Suppressor macrophage treated with lipopolysaccharide for 1 hour (primary cell): ENCODE measurements at places on chromosomes 5 and 9.

DNA sequence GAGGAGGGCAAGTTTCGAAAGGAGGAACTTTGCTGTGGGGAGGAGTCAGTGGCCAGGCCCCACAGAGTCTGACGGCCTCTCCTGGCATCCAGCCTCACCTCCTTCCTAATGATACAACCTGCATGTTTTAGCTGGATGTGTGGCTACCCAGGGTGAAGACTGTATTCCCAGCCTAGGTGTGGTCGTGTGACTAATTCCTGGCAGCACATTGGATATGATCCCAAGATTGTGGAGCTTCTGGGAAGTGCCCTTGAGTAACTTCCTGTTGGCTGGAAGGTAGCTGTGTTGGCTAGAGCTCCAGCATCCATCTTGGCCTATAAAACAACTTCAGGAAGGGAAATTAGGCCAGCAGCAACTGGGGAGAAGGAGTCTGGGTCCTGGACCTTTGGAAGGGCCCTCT, 19.0 kb upstream of the LPCAT1 start:
- no peak for DNase-seq

GRCh38 chr5:53922508-53923498, 362.4 kb downstream of the NDUFS4 start:
- DNase-seq: no peak

DNA sequence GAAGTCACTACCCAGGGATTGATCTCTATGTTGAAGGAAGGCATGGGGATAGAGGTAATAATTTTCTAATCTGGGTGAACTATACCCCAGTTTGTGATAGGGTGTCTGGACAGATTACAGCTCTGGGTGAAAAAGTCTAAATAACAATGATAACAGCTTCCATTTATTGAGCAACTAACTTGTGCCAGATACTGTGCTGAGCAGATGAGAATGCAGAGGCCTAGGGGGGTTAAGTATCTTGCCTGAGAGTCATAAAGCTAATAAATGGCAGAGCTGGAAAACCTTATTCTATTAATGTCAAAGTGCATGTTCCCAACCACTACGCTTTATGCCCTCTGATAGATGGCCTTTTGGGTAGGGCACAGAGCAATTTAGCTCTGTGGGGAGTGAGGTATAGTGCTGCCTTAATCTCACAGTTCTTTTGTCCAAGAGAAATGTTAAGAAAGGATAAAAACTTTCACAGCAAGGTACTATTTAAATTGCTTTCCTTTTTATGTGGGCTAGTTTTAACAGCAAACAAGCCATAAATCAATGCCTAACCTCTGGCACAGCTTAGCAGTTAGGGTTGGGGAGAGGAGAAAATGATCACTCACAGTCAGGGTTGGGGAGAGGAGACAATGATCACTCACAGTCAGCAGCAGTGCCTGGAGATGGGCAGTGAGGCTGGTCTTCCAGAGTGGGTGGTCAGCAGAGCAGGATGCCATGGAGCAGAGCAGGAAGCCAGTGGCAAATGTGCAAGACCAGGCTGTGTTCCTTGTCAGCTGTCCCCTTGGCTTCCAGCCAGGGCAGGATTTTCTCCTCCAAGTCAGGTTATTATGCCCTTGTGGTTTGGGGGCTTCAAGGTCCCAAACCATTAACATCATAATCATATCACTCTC, 187.0 kb downstream of the CARTPT start:
- no peak for DNase-seq

DNA sequence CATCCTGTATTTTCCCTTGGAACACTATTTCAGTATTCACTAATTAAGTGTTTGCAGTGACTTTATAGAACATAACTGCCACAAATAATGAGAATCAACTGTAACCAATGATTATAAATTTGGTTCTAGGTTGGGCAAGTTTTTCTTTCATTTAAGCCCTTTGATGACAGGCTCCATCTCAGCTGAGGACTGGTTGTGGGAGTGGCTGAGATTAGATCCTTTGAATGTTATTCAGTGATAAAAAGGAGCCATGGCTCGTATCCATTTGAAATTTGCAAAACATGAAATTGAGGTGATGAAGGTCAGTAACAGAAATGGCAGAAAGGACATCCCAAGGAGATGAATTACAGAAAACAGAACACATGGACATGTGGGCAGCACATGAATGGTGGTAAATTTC, 138.1 kb upstream of the PCA3 start:
- no peak for DNase-seq

- peak; percentile 76 for DNase-seq
Observed at GRCh38 chr5:64811050-64811640, 42.4 kb downstream of the CWC27 start.

- peak; percentile 80 for DNase-seq
Observed at GRCh38 chr5:134145779-134146581, 30.8 kb downstream of the SKP1 start.

- no peak for DNase-seq
Observed at GRCh38 chr5:2357309-2357708, 394.2 kb downstream of the IRX2 start.

DNA sequence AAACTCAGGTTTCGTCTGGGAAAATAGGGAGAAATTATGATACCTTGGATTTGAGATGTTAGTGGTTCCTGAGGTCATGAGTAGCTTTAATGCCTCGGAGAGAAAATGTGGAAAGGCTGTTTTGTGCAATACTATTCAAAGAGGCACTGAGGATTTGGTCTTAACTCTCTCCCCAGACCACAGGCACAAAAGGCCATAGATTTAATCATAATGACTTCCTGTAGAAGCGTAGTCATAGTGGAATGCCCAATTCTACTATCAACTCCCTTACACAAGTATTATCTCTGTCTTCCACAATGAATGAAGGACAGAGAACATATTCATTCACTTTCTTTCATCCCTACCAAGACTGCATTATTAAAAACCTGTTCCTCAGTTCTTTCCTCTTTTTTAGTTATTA, 153.0 kb upstream of the FTMT start:
- DNase-seq: no peak

DNA sequence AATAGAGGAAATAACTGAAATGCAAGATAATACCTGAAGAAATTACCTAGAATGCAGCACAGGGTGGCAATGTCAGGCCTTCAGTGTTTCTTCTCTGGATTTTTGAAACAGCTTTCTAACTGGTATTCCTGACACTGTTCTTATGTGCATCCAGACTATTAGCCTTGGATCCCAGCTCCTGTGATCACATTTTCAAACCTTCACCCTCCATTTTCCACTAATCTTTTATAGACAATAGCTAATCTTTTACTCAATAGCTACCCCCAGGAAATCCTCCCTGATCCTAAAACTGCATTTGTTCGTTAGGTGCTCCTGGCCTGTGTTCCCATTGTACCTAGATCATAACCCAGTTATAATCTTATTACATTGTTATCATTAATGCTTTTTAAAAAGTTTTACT, 101.5 kb upstream of the DHFR start:
- DNase-seq: no peak

DNA sequence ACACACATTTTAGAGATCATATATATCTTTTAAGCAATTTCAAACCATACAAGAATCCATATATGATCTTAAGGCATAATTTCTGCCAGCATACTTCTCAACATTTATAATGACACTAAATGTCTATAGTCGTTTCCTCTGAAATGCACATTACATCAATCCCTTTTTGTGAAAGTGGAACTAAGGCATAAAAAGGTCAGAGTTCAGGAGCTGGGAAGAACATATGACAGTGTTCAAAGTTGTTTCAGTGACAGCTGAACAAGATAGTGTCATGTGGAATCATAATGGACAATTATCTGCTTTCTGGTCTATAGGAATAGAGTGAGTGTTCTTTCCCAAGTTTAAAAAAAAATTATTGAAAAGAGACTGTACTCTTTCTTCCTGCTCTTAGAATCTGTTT, 2.4 kb upstream of the MOB3B start:
- DNase-seq: peak; percentile 31

DNA sequence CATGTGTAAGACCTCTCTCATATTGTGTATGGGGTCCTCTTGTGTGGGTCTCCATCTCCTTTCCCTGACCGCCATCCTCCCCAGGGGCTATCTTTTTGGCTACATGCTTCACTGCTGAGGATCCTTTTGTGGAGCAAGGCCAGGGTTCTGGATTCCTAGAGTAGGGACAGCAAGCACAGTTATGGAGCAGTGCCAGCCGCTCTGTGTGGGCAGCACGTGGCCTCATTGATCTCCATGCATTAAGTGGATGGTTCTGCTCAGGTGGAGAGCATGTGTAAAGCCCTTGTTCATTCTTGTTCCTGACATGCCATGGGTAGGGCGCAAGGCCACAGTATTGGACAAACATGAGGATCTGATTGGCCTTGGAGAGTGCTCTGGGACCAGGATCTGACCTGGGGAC, 8.9 kb downstream of the PHF2 start:
- no peak for DNase-seq

- DNase-seq: no peak
Observed at GRCh38 chr9:104775574-104775936, 11.6 kb downstream of the NIPSNAP3B start.

GRCh38 chr9:70257502-70257901, 1.3 kb upstream of the SMC5 start:
- no peak for DNase-seq

GRCh38 chr9:114461468-114461867, 43.8 kb downstream of the WHRN start:
- no peak for DNase-seq

DNA sequence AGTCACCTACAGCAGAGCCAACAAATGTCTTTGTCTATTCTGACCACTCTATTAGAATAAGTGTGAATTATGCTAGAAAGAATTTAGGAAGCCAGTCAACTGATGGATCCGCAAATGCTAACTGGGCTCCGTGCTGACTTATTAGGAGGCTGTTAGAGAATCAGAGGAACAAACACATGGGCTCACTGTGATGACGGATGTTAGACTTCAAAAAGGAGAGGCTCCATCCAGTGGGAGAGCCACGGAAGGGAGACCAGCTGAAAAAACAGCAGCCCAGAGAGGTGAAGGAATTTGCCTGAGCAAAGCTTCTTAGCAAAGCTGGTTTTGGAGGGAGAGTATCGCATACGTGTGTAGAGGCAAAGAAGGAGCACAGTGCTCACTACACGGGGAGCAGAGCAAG, 5.8 kb upstream of the TGFBI start:
- DNase-seq: no peak

DNA sequence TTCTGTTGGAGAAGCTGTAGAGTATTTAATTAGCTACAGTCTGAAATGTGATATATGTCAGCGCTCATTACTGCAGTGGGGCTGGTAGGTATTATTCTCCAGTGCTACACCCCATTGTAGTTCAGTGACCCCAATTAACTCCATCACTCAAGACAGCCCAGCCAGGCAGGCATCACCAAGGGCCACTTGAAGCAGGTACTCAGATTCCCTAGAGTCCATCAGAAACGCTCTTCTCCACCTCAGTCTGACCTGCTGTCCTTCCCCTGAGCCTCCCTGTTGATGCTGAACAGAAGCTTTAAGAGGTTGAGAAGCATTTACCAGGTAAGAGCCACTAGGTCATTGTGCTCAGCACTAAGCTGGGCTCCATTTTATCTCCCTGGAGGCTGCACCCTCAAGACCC, 71.8 kb downstream of the GALNT10 start:
- no peak for DNase-seq

DNA sequence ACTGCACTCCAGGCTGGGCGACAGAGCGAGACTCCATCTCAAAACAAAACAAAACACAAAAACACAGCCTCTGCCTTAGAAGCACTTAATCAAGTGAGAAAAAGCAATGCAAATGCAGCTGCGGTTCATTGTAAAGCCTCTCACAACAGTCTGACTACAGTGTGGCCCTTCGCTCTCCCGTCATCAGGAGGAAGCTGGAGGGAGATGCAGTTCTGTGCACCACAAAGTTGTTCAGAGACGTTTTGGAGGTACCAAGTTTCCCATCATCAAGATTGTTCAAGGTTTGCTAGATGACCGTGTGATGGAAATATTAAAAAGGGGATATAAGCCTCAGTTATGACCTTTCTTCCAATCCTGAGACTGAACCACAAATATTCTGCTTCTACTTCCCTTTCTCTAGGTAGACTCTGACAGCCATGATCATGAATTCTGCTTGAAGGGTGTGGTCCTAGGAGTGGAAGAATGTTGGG, 40.9 kb downstream of the SEC61B start:
- no peak for DNase-seq

- DNase-seq: no peak
Observed at GRCh38 chr5:102759289-102759688, 4.2 kb downstream of the PAM start.

- DNase-seq: no peak
Observed at GRCh38 chr9:69188975-69189374, 14.9 kb downstream of the TJP2 start.

- no peak for DNase-seq
Observed at GRCh38 chr9:79600466-79600865, 28.7 kb downstream of the TLE4 start.

- no peak for DNase-seq
Observed at GRCh38 chr5:74124826-74125225, 498.8 kb downstream of the ARHGEF28 start.

DNA sequence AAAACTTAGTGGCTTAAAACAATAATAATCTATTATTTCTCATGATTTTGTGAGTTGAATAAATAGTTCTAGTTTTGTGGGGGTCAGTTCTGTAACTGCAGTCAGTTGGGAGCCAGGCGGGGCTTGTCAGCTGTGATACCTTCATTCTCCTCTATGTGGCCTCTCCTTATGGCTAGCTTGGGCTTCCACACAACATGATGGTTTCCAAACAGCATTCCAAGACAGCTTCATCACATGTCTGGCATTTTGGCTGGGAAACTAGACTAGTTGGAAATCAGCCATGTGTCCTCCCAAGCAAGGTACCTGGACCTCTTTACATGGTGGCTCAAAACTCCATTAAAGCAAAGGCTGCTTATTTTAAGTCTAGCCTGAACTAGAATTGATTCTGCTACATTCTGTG, 61.4 kb upstream of the RANBP3L start:
- no peak for DNase-seq

- DNase-seq: no peak
Observed at GRCh38 chr5:88647901-88648300, 235.1 kb downstream of the MEF2C start.

GRCh38 chr9:15612962-15613361, 60.1 kb downstream of the CCDC171 start:
- no peak for DNase-seq

GRCh38 chr9:133788819-133789717, 50.9 kb upstream of the SARDH start:
- peak; percentile 52 for DNase-seq

DNA sequence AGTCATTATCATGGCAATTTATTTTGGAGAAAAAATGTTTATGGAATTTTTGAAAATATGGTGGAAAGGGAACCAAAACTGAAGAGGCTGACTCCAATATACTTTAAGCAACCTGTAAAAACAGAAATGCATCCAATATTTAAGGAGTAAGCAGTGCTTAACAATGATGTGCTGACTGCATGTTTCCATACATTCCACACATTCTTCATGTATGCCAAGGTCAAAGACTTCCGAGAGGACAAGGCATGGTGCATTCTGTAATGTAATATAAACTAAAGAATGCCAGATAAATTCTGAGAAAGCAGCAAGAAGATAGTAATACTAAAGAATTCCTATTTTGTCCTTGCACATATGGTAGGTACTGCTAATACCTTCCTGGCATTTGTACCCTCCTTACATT, 2015.9 kb upstream of the CDH9 start:
- DNase-seq: no peak

GRCh38 chr5:172733131-172733973, 37.6 kb downstream of the DUSP1 start:
- DNase-seq: peak; percentile 77

- DNase-seq: no peak
Observed at GRCh38 chr5:107605596-107606125, 65.1 kb downstream of the EFNA5 start.

- DNase-seq: peak; percentile 55
Observed at GRCh38 chr9:128420651-128421481, at the start of gene CERCAM. CERCAM (plus strand) TSS chr9:128420857; CDS start chr9:128420878, 21 bp downstream.

GRCh38 chr5:53936481-53937352, 373.7 kb downstream of the ARL15 start:
- DNase-seq: no peak
